Activated T-helper 9 cell treated with anti-CD3 and anti-CD28 coated beads, Interleukin-2, amount 50 U/mL, for 16 hours (primary cell): ENCODE measurements at places on chromosomes 1 and 21.

GRCh38 chr1:86708920-86709319 is 4.5 kb downstream of the SH3GLB1 start:
- DNase-seq: no peak

GRCh38 chr1:230266456-230266855 is 159.7 kb downstream of the PGBD5 start:
- no peak for DNase-seq

DNA sequence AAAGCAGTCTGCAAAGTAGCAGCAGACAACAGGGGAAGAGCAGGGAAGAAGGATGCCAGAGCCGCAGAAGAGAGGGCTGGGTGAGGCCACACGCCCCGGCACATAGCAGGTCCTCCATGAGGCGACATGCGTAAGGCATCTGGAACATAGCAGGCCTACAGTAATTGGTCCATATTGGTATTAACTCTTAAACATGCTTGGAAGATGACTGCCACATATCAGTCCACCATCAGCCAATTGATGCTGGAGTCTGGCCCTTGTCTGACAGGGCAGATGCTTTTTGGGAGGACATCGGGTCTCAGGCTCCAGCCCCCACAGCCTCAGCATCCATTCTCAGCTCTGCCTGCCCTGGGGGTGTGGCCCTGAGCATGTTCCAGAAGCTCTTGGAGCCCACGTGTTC is 93.7 kb downstream of the TAS1R2 start:
- DNase-seq: no peak

GRCh38 chr1:176809292-176809691 is 346.3 kb downstream of the PAPPA2 start:
- DNase-seq: no peak

DNA sequence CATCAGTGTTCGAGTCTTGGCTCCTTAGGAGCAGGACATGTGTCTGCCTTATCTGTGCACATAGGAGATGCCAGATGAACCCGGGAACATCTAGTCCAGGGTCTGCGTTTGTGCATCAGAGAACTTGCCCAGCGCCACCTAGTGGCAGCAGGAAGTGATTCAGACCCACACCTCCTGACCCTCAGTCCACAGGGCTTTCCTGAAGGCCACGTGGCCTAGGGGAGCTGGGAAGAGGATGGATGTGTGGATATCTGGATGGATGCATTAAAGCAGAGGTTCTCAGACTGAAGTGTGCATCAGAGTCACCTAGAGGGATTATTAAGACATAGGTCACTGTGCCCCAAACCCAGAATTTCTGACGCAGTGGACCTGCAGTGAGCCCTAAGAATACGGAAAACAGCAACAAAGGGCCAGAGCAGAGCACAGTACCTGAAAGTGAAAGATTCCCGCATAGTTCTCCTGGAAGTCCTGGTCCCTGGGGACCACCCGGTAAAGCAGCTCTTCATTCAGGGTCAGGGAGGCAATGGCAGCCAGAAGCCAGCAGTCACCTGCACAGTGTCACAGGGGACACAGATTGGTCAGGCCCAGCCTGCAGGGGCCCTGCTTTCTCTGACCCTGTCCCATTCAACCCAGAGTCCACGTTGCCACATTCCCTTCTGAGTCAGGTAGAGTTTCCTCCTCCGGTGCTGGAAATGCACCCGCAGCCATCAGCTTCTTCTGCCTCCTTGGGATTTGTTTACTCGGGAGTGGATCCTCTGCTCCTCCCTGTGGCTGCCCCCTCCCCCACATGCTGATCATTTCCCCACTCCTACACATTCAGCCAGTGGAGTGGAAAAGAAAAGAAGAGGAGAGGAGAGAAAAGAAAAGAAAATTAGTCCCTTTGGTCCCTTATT is 37.0 kb downstream of the CAPN8 start:
- DNase-seq: peak; percentile 7

DNA sequence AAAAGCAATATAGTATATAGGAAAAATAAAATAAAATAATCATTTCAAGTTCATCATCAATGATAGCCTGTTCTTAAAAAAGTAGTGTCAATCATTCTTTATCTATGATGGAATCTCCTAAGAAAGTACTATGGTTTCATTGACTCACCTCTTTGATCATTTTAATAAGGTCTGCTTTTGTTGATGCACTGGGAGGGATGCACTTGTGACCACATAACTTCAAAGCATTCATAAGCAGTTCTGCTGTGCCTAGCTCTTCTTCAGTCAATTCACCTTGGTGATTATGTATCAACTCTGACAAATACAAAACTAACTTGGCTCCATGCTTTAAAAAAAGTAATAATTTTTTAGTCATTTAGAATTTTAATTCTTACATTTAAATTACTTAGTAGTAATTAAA is 84.8 kb upstream of the GNG4 start:
- no peak for DNase-seq

DNA sequence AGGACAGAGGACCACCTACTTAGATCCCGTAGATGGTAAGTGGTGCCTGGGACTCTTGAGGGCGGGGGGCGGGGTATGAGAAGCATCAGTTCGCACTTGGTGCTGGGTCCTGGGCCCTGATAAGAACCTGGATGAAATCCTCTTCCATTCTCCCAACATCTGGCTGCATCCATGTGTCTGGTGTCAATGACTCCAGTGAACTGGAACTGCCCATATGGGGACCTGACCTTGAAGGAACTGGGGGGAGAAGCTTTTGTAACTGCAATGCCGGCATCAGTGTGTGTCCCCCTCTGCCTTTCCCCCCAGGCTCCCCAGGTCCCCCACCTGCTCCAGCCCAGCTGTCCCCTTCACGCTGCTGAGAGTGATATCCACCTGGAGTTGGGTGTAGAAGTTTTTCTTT is 49.7 kb upstream of the EPB41 start:
- DNase-seq: no peak

DNA sequence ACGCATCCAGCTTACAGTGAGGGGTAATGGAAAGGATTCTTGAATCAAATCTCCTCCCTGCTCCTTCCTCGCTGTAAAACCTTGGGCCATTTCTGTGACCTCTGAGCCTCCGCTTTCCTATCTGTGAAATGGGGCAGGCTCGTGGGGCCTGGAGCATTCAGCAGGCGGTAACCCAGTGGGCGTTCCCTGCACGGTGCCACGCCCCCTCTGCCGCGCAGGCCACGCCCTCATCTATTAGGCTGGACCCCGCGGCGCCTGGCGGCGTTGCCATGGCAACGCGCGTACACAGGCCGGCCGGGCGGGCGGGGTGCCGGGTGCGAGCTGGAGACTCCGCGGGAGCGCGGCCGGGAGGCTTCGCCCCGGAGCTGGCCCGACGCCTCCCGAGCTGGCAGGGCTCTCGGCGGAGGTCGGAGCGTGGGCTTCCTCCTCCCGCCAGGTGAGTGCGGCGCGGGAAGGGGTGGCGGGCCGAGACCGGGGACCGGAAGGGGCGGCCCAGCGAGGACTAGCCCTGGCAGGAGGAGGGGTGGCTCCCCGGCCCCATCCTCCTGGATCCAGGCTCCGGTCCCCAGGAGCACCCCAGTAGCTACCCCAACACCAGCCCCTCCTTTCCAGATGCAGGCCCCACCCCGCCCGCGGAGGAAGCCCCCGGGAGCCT is at the start of gene FHAD1:
Gene FHAD1 (plus strand): TSS at position 264 of the 655 bp plus-strand sequence. CDS start 4,562 bp downstream, outside the sequence.
- peak; percentile 27 for DNase-seq

DNA sequence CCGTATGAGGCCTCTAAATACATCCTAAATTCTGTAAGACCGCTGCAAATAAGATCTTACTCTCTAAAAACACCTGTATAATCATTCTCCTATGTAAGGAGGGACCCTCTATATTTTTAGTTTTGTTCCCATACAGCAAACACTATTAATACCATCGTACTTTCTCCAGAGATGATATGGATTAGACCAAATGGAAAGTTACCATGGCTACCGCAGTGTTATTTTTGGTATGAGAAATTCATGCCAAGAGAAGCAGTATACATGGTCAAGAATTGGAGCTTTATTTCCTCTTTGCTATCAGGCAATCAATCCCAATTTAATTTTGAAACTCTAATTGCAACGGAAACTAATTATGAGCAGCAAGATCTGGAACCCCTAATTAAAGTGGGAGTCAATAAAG is 70.0 kb downstream of the BCAR3 start:
- no peak for DNase-seq

GRCh38 chr1:99457381-99458165 is 188.3 kb upstream of the PALMD start:
- DNase-seq: no peak

DNA sequence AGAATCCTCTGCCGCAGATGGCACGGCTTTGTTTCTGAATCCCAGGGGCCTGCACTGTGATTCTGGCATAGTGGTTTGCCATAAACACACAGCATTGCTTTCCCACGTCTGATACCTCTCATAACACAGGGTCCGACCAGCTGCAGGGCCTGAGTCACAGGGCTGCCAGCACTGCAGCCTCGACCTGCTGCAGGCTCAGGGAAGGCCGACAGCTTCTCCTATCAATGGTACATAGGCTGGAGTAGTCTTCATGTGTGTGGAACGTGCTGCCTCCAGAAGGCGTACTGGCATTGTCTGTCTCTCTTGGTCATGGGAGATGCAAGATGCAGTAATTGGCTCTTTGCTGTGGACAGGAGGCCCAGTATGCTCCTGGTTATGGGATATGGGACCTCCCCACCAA is 53.5 kb upstream of the PDE9A start:
- no peak for DNase-seq

DNA sequence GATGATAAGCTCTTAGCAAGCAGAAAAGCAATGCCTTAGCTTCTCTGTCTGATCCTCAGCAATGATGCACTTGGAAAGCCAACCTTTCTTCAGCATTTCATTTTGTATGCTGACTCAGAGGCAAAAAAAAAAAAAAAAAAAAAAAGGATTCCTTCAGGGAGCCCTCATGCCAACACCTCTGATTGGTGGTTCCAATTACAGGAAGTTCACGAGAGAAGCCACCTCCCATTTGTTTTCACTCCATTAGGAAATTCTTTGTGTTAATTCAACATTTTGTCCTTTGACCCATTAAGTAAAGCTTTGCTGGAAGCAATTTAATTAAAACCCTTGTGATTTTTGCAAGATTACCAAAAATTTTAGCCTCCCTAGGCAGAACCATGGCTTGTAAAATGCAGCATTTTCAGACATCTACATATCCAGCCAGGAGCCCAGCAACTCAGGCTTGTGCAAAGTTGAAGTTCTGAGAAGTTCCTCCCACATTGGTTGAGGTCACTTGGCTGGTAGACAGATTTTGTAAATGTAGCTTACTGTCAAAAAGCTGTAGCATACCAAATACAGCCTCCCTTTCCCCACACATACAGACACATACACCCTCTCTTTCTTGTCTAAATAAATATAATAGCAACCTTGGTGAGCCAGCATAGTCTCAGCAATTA is 27.1 kb upstream of the VTCN1 start:
- DNase-seq: no peak

DNA sequence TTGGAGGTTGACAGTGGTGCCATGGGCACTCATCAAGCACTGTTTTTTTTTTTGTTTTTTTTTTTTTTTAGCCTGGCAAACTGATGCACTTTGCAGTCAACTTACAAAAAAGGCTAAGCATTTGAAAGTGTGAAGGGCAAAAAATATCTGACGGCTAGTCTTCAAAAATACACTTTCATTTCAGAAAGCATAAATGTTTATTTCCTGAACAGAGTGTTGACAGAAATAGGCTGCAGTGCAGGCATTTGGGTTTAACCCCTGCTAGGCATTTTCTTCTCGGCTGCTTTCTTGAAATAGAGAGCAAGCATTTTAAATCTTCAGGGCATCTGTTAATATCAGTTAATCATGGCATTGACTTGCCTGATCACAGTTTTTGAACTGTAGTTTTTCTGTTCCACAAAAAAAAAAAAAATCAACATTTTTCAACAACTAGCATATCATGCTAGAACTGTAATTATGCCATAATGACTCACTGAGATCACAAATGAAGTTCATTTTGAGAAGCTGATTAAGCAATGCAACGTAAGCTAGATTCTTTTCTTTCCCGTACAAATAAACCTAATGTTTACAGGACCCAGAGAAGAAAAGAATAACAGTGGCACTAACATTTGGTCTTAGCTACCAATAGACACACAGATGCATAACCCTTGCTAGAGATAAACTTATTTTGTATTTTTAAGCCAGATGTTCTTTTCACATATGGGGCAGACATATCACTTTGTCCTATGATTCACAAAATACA is 100.4 kb upstream of the USH2A start:
- no peak for DNase-seq

GRCh38 chr1:245091818-245092637 is 62.8 kb upstream of the KIF26B start:
- DNase-seq: no peak
